Mesothelial cell of epicardium (in vitro differentiated cells): ENCODE measurements at places on chromosomes 11 and 22. TPM values are rescaled to one million over a fixed set of nuclear protein-coding genes. Genes with fewer than 3 reads are reported as not detected.

Gene LRRC74B
- total RNA-seq, result 0.18 TPM in 1 of 3 replicates, not detected in the others

Gene MGAT3
- 43.6 to 45.3 TPM (median 45.0 TPM) in 3 replicates for total RNA-seq

Gene POU2AF1
- total RNA-seq, result 0.25 TPM in 1 of 3 replicates, not detected in the others

Gene SLC35E4
- 4.1 to 4.3 TPM (median 4.1 TPM) in 3 replicates for total RNA-seq

Gene SULT4A1
- 7.1 to 8.7 TPM (median 7.2 TPM) in 3 replicates for total RNA-seq

Gene FGF3
- not detected in 3 replicates for total RNA-seq

Gene LMO1
- 2.5 to 4.1 TPM (median 3.2 TPM) in 3 replicates for total RNA-seq

Gene LARGE2
- total RNA-seq, result 5.0 to 6.0 TPM (median 5.2 TPM) in 3 replicates

Gene PTPN5
- total RNA-seq, result 2.5 to 3.3 TPM (median 2.7 TPM) in 3 replicates

Gene MRGPRF
- total RNA-seq, result 2.3 to 4.0 TPM (median 3.4 TPM) in 3 replicates

Gene HOATZ
- total RNA-seq, result not detected in 3 replicates

Gene NEFH
- 3.4 to 4.3 TPM (median 3.5 TPM) in 3 replicates for total RNA-seq

Gene OR6M1
- not detected in 3 replicates for total RNA-seq

Gene MS4A7
- not detected in 3 replicates for total RNA-seq

Gene TIRAP
- 9.2 to 10.2 TPM (median 10.0 TPM) in 3 replicates for total RNA-seq

Gene GPHA2
- not detected in 3 replicates for total RNA-seq

Gene DMC1
- 2.8 to 4.8 TPM (median 4.2 TPM) in 3 replicates for total RNA-seq

Gene YPEL1
- total RNA-seq, result 17.2 to 18.4 TPM (median 17.8 TPM) in 3 replicates

Gene PGA5
- not detected in 3 replicates for total RNA-seq

Gene GNB1L
- 9.0 to 9.9 TPM (median 9.8 TPM) in 3 replicates for total RNA-seq
